ENCODE measurements at places on chromosomes 2 and 18.

- DNase-seq, result no peak
These were observed 4.9 kb downstream of the CYP26B1 start for GRCh38 chr2:72142570-72143440.

GRCh38 chr2:145593991-145594614 is 1074.2 kb upstream of the ZEB2 start:
- DNase-seq, result no peak

- DNase-seq, result no peak
These were observed 452.8 kb downstream of the CBLN2 start for GRCh38 chr18:72091369-72091768.

- no peak for DNase-seq
These were observed 114.8 kb upstream of the SATB2 start for GRCh38 chr2:199572571-199572970.

GRCh38 chr2:183186296-183186695 is 62.1 kb downstream of the NUP35 start:
- DNase-seq, result no peak

- DNase-seq, result no peak
These were observed 253.8 kb downstream of the ARHGAP15 start for GRCh38 chr2:143383016-143383415.

DNA sequence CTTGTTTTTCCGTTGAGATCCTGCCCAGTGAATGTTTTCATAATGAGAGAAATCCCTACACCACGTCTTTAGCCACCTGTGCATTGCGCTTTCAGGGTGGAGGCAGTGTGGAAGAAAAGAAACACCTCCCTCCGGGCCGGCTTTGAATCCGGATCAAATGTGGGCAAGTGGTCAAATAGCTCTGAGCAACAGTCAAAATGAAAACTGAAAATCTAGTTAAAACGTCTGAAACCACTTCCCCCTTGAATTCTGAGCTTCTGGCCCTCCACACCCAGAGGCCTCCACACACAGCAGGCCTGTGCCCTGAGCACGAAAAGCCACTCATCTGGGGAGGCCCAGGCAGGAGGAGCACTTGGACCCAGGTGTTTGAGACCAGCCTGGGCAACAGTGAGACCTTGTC is 263.6 kb upstream of the SALL3 start:
- no peak for DNase-seq

Measured in T-helper 2 cell (primary cell).